ENCODE measurements at places on chromosomes 7 and 10.

- DNase-seq: no peak
Measured at GRCh38 chr7:129889133-129889844, 63.5 kb downstream of the UBE2H start.

GRCh38 chr10:27819781-27820531, 74.3 kb upstream of the MKX start:
- no peak for DNase-seq

GRCh38 chr7:98286093-98286539, 4.6 kb downstream of the BRI3 start:
- no peak for DNase-seq

GRCh38 chr7:108114117-108114841, 15.9 kb downstream of the LAMB4 start:
- no peak for DNase-seq

- DNase-seq: no peak
Measured at GRCh38 chr7:127924874-127925273, 106.4 kb downstream of the LRRC4 start.

DNA sequence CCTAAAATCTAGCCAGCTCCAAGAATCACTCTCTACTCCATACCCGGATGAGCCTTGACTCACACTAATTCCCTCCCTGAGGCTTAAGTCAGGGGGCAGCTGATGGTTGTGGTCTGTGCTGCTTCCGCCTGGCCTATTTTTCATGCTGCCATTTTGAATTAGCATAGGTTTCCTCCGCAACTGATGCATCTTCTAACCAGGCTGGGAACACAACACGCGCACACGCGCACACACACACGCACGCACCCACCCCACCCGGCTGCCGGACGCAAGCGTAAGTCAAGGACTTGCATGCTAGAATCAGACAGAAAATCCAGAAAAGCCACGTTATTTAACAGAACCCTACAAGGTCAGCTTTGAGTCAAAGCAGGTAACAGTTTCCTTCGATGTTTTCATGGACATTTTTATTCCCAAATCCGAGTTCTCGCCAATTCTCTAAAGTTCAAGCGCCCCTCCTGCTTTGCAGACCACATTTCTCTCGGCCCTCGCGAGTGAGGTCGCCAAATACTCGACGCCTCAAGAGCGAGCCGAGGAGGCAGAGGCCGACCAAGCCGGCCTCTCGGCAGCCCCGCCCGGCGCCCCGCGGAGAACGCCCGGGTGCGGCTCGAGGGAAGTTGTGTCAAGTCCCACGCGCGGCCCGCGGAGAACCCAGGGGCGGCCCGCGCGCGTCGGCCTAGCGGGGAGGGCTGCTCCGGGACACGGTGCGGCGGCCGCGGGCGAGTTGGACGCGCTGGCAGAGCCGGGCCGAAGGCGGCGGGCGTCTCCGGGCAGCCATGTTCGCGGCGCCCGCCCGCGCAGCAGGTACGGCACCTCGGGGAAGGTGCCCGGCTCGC, 961 bp downstream of the SCRN1 start:
- peak; percentile 52 for DNase-seq

GRCh38 chr10:529468-530230, 159.8 kb downstream of the DIP2C start:
- no peak for DNase-seq

- DNase-seq: no peak
Measured at GRCh38 chr7:105187302-105188169, 173.5 kb downstream of the KMT2E start.

- no peak for DNase-seq
Measured at GRCh38 chr10:31103112-31103511, 71.4 kb upstream of the ZNF438 start.

DNA sequence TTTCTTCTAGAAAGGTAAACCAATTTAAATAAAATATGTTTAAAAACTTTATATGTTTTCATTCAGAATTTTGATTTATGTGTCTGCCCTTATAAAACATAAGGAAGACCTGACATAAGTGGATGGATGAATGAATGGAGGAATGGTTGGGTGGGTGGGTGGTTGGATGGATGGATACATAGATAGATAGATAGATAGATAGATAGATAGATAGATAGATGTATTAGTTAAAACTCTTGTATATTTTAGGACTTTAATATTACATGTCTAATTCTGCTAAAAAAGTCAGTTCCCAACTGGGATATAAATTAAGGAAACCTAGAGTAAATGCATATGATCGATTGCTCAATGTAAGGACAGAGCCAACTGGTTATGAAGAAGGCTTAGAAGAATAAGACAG, 156.3 kb upstream of the WNT16 start:
- DNase-seq: no peak

Measured in Peyer's patch (tissue), 4 donors.